Pons (tissue), 1 donor: ENCODE measurements at places on chromosomes 13 and 19.

GRCh38 chr19:29326351-29326750 lies 113.4 kb upstream of the UQCRFS1 start:
- no peak for DNase-seq

- DNase-seq: no peak
Observed at GRCh38 chr13:41641961-41642360, 184.6 kb downstream of the RGCC start.

DNA sequence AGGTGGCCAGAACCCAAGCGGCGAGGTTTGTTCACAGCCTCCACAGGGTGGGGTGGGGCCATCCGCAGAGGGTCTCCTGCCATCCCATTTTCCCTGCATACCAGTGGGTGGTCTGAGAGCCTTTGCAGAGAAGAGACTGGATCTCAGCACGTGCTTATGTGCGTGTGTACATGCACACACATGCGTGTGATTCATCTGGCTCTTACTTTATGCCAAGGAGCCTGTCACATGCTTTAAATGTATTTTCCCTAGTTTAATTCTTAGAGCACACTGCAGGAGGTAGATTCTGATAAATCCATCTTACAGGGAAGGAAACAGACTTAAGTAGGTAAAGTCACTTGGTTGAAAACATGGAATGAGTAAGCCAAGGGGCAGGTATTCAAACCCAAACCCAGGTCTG lies 47.1 kb downstream of the CAPN12 start:
- DNase-seq: no peak

DNA sequence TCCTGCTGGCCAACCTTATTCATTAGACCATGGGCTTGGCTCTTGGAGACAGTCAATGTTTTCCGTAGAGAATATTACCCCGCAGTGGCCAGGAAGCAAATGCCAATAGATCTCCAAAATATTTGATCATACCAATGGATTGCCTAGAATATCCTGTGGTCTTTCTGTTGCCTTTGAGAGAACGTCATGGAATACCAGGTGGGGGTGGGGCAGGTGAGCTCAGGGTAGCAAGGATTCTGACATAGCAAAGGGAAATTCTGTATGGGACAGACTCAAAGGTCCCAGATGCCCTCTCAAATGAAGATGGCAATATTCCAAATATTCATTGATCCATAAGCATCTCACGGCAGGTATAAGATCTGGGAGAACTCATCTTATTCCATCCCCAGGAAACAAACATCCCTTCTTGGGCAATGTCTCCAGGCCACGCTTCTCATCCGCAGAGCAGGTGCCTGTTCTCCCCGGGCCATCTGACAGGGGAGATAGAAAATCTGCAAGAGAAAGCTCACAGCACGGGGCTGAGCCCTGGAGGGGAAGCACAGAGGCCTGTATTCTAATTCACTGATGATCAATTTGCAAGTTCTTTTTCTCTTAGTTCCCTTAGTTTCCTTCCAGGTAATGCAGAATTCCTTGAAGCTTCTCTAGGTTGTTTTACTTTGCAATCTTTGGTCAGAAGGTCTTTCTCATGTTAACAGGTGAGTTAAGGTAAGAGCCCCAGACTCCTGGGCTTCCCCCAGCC lies 69.6 kb upstream of the TSHZ3 start:
- no peak for DNase-seq

DNA sequence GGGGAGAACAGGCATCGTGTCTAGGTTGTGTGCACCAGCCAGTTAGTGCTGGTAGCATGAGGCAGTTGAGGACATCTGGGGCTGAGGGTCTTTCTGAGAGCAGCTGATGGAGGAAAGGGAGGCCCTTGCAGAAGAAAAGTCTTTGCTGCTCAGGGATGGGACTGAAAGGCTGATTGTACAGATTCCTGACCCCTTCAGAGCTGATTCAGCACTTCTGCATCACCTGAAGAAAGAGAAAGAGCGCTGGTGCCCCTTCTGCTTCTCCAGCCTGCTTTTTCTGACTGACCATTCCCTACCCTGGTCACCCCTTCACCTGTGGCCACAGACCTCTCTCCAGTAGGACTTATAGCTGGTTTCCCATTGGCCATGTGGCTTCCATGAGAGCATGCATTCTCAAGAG lies 476.2 kb downstream of the TSHZ3 start:
- no peak for DNase-seq

DNA sequence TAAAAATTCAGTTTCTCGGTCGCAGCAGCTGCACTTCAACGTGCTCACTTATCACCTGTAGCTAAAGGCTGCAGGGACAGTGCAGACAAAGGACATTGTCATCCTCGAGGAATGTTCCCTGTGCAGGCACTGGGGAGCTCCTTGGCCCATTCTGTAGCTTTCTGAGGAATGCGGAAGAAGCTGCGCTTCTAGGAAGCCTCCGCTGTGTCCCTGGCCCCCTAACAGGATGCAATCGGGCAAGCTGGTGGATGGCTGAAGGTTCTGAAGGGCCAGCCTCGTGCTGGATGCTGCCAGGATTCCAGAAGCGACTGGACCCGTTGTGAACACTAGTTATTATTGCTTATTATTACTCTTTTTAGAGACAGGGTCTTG lies 8.1 kb downstream of the ANO8 start:
- DNase-seq: no peak

- DNase-seq: no peak
Observed at GRCh38 chr19:1417145-1417544, 9.8 kb downstream of the DAZAP1 start.

DNA sequence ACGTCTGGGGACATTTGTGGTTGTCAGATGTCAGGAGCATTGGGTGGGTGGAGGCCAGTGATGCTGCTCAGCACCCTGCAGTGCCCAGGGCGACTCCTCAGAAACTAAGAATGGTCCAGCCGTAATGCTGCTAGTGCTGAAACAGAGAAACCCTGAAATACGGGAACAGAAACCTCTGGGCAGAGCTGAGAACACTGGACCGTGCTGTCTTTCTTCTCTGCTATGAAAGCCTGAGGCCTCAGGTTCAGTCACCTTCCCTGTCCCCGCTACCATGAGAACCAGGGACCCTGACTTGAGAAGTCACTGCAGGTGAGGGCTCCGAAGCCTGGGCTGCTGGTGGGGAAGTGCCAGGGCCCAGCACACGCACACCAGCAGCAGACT lies 13.4 kb downstream of the CAPS start:
- DNase-seq: no peak

DNA sequence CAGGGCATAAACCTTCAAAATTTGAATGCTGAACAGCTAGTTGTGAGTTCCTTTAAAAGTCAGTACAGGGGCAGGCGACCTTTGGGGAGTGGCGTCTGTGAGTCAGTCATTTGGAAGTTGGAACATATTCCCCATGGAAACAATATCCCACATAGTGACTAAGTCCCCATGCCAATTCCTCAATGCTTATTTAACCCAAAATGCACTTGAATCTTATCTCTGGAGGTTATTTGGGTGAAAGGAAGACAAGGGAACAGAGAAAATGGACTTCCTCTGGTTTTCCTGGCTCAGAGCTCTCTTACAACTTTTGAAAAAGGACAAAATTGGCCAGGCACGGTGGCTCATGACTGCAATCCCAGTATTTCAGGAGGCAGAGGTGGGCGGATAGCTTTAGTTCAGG lies 479.2 kb upstream of the NBEA start:
- DNase-seq: no peak

GRCh38 chr13:112253631-112254030 lies 122.5 kb upstream of the SPACA7 start:
- no peak for DNase-seq

GRCh38 chr13:73082895-73083294 lies 24.1 kb downstream of the KLF5 start:
- DNase-seq: no peak

DNA sequence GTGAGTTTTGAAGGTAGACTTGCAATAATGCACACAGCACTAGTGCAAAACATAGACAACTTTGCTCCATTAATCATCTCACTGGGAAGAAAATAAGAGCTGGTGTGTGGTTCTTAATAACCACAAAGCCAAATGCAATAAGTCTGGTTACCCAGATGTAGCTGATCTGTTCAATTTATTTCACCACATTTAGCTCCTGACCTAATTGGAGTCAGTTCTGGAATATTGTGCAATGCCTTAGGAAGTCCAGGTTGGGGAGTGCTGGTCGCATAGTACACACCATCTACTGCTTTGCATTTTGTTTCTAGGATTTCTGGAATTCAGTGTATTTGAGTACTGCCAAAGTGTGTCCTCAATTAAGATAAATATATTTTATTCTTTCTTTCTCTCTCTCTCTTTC lies 483.3 kb upstream of the SPRY2 start:
- no peak for DNase-seq

GRCh38 chr13:27117158-27117557 lies 54.5 kb downstream of the USP12 start:
- no peak for DNase-seq

DNA sequence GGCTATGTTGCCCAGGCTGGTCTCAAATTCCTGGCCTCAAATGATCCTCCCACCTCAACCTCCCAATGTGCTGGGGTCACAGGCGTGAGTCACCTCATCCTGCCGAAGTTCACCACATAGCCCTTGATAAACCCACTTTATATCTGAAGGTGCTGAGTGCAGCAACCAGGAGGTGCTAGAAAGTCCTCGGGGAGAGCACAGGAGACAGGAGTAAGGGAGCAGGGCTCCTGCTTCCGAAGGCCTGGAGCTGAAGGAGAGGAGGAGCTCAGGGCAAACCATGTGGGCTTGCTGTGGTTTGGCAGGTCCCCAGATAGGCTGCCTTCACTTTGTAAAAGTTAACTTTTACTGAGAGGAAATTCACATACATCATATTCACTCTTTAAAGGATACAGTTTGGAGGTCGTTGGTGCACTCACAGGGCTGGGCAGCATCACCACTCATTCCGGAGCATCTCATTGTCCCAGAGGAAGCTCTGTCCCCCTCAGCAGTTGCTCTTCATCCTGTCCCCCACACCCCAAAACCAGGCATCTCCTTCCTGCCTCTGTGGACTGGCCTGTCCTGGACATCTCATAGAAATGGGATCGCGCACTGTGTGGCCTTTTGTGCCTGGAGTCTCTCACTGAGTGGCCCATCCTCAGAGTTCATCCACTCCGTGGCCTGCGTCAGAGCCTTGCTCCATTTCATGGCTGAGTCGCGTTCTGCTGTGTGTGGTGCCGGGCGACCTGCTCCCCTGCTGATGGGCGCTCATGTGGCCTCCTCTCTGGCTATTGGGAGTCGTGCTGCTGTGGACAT lies 49.5 kb downstream of the KDM4B start:
- no peak for DNase-seq

DNA sequence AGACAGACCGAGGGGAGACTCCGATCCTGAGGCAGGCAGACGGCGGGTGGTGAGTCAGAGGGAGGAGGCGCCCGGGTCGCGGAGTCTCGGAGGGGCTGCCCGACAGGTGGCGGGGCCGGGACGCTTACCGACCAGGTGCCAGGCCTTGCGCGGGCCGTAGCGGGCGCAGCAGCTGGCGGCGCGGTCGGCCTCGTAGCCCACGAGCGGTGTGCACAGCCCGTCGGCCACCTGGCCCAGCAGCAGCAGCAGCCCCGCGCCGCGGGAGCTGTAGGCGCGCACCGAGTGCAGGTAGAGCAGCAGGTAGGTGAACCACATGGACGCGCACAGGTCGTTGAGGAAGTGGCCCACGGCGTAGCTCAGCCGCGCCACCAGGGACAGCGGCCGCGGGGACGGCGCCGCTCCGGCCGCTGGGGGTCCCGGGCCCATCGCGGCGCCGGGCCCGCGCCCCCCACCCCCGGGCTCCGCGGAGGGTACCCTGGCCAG lies 367 bp downstream of the MFSD12 start:
- DNase-seq: no peak

DNA sequence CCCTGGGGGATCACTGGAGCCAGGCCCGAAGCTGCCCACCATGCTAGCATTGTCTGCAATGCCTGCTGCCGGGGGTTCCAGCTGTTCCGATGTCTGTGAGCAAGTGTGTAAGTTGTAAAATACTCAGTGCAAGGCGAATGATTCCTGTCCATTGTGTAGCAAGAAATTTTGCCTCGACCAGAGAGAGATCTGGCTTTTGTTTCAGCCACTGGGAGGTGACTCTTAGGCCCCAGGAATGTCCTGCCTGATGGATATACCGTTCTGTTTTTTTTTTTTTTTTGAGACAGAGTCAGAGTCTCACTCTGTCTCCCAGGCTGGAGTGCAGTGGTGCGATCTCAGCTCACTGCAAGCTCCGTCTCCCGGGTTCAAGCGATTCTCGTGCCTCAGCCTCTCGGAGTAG lies 7.3 kb upstream of the GADD45B start:
- DNase-seq: no peak

DNA sequence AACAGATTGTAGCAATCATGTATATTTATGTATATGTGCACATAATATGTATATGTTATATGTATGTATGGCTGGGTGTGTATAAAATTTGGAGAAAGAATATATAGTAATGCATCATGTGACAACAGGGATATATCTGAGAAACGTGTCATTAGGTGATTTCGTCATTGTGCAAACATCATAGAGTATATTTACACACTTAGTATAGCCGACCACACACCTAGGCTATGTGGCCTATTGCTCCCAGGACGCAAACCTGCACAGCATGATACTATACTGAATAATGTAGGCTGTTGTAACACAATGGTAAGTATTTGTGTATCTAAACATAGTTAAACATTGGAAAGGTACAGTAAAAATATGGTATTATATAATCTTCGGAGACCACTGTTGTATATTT lies 43.8 kb downstream of the ESD start:
- no peak for DNase-seq

DNA sequence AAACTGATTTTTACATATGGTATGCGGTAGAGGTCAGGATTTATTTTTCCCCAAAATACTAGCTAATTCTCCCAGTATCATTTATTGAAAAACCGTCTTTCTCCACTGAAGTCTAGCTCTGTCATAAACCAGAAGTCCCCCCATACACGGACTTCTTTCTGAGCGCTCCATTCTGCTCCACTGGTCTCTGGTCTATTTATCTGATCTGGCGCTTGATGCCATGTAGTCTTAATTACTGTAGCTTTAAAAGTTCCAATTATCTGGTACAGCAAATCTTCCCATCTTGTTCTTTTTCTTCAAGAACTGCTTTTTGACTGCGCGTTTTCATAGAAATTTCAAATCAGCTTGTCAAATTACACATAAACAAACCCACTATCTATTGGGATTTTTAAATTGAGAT lies 13.7 kb downstream of the DCUN1D2 start:
- no peak for DNase-seq

- no peak for DNase-seq
Observed at GRCh38 chr13:83681547-83681946, 200.7 kb downstream of the SLITRK1 start.
